ENCODE measurements at places on chromosomes 6 and 20.
A peak's percentile ranks its signal among the peaks of the same experiment; 100 is the strongest.

DNA sequence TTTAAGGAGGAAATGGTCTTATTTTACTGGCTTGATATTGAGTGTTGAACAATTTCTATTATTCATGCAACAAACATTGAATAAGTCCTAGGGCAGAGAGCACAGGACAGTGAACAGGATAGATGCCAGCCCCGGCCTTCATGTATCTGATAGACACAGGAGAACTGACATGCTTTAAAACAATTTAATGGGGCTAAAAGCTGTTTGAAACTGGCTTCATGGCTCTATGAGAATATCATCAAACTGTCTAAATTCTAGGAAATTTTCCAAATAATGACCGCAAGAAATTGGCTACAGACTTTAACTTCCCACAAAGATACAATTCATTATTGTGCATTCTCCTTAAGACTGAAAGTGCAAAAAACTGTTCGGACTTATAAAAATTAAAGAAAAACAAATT, 69.0 kb downstream of the ID4 start:
- DNase-seq = no peak

DNA sequence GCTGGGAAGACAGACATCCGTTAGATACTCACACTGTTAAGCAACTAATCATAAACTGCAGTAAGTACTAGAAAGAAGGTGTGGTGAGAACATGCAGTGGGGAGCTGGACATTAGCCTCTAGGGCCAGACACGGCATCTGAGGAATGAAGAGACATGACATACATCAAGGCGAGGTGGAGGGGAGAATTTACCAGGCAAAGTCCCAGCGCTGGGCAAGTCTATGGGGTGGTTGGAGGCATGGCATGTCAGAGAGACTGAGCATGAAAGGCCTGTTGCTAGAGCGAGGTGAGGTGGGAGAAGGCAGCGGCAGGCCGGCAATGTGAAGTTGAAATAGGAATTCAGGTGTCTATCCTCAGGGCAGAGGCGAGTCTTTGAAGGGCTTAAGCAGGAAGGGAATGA, 31.8 kb downstream of the SLC24A3 start:
- DNase-seq = no peak

GRCh38 chr20:47817573-47817972, 32.3 kb upstream of the SULF2 start:
- no peak for DNase-seq

DNA sequence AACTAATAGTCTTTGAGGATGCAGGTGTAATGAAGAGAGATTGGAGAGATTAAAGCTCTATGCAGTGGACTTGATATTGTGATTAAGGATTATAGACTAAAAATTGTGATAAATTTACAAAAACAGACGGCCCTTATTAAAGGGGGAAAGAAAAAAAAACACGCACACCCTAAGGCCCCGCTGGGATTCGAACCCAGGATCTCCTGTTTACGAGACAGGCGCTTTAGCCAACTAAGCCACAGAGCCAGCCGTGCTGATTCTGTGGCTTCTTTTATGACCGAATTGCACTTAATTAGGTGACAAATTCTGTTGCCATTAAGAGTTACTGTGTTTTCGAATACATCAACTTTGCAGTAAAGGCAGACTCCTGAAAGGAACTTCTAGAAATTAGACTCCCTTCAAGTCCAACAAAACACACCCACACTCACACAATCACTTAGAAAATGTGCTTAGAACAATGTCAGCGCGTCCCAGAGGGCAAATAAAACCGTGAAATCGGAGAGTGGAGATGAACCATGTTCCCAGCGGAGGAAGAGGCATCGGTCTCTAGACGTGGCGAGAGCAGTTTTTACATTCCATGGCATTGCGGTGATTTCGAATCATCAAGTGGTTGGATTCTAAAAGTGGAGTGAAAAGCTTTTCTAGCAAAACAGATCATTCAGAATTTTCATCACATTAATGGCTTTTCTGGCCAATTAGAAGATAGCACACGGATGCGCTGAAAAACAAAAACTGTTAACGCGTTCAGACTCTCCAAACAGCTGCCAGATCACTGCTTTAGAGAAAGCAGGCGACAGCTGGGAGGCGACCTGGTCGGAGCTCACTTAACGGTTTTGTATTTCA, 122.6 kb downstream of the GPX5 start:
- peak; percentile 71 for DNase-seq

DNA sequence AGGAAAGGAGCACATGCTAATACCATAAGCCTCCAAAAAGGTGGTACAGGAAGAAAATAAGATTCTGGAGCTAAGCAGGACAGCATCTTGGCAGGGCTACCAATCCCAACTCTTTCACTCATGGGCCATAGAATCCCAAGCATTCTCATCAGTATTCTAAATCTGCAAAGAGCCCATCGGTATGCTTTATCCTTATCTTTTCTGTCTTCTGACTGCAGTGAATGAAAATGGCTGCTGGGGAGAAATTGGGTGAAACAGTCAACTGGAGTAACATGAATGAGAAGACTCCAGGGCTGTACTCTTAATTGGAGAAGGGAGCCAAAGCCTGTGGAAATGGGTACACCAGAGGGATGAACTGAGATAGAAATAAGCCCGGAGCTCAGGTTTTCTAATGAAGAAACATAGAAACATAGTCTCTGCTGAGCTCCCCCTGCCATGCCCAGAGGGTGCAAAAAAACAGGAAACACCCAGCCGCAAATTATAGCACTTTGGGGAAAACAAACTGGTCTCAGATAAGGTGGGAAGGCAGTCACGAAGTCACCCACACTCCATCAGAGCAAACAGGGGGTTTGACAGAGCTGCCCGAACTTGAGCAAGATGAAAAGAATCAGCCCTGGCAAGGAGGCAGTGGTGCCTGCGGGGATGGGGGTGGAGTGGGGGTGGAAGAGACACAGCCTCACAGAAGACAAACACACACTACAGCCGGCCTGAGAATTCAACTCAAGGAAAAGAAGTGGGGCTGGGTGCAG, 35.4 kb upstream of the E2F3 start:
- DNase-seq = no peak

DNA sequence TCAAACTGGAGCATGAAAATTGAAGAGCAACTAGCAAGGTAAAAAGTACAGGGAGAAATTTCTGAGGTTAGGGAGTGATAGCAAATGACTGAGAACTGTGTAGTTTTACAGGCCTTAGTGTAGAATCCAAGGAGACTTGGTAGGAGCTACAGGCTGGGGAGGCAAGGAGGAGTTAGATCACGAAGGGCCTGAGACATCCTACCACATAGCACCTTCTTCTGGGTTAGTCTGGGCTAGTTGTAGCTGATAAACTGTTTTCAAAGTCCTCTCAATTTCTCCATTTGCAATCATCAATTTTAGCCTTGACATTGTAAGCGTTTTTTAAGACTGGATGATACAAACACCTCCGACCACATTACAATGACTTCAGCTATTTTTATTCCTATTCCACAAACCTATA, 209.7 kb downstream of the TMEM200A start:
- DNase-seq = no peak

- DNase-seq = no peak
These were observed 20.9 kb downstream of the ZSCAN12 start for GRCh38 chr6:28378644-28379043.

DNA sequence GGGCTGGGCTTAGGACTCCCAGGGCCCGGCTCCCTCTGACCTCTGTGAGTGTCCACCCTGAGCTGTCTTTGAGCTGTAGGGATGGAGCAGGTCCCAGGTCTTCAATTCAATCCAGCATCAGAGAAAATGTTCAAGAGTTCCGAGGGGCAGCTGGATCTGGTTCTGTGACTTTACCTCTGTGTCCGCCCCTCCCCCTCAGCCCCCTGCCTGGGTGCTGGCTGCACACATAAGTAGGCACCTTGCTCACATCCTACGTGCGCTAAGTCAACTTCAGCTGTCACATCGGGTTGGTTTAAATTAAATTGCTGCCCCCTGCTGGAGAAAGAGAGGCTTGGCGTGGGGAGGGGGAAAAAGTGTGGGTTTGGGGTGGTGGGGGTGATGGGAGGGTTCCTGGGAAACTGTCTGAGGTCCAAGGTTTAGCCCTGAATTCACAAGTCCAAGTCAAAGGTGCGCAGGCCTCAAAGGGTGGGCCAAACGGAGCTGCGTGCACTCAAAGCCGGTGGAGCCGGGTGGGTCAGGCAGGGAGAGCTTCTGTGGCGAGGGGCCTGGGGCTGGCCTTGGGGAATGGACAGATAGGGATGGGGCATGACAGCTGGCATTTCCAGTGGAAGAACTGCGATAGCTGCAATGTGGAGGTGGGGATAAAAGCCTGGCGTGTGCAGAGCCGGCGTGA, 3.0 kb downstream of the WFDC5 start:
- DNase-seq = no peak

- DNase-seq = no peak
These were observed 11.4 kb downstream of the HLA-A start for GRCh38 chr6:29953686-29954085.

- DNase-seq = no peak
These were observed 97.5 kb downstream of the AIG1 start for GRCh38 chr6:143158113-143158581.

DNA sequence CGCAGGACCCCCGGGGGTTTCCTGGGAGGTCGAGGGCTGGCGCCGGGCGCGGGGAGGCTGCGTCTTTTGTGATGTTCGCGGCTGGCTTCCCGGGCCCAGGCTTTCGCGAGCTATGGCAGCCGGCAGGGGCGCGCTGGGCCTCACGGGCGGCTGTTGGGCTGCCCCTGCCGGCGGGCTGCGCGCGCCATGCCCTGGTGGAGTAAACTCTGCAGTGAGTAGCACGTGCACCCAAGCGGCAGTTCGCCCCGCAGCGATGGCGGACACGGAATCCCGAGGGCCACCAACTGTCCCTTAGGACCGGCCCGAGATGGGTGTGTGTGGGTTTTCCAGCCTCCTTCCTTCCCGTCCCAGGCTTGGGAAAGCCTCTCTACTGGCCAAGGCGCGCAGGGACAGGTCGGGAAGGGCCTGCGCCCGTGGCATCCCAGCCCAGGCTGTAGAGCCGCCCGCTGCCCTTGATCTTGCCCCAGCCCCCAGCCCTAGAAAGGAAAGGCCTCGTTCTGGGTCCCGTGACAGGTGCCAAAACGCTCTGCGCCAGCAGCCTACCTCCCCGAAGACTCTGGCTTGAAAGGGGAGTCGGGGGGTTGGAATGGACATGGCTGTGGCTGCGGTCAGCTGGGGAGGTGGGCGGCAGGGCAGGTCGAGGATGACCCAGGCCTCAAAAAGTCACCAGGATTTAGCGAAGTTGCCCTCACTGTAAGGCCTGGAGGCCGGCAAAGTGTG, 49.7 kb downstream of the ZBTB2 start:
- no peak for DNase-seq

GRCh38 chr6:140360651-140361050, 986.2 kb upstream of the CITED2 start:
- no peak for DNase-seq

- DNase-seq = no peak
These were observed 28.3 kb upstream of the CD83 start for GRCh38 chr6:14089224-14089623.

DNA sequence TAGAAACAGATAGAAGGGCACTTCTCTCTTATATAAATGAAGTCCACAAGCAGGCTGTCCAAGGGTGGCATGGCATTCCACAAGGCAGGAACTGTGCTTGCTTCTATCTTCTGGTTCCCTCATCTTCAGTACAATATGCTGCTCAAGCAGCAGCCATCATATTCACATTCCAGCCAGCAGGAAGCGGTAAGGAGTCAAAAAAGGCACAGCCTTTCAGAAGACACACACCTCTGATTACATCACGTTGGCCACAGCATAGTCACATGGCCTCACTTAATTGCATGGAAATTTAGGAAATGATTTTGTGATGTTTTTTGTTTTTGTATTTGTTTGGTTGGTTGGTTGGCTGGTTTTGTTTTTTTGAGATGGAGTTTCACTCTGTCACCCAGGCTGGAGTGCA, 19.0 kb downstream of the REM1 start:
- no peak for DNase-seq

- DNase-seq = no peak
These were observed 32.7 kb downstream of the COL20A1 start for GRCh38 chr20:63325554-63326313.
